CD14-positive monocyte (primary cell): ENCODE measurements at places on chromosomes 13 and 19.

GRCh38 chr13:100610391-100611347 lies 22.1 kb upstream of the GGACT start:
- DNase-seq = peak; percentile 13

DNA sequence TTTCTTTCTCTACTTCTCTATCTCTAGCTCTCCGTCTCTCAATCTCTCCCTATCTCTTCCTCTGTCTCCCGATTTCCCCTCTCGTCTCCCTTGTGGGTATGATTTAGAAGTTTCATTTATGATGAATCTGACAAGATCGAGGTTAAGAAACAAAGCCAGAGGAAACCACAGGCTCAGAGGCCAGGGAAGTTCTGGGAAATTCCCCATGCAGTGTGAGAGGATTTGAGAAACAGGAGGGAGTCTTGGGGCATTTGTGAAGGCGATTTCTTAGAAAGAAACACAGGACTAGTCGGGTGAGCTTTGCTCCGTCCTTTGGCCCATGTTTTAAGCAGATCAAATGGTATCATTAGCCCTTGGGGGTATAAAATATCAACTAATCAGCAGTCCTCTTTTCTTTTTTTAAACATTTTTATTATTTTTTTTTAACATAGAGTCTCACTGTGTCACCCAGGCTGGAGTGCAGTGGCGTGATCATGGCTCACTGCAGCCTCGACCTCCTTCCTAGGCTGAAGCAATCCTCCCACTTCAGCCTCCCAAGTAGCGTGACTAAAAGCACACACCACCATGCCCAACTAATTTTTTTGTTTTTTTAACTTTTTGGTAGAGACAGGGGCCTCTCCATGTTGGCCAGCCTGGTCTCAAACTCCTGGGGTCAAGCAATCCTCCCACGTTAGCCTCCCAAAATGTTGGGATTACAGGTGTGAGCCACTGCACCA lies 25.8 kb downstream of the TNFSF9 start:
- DNase-seq = no peak

DNA sequence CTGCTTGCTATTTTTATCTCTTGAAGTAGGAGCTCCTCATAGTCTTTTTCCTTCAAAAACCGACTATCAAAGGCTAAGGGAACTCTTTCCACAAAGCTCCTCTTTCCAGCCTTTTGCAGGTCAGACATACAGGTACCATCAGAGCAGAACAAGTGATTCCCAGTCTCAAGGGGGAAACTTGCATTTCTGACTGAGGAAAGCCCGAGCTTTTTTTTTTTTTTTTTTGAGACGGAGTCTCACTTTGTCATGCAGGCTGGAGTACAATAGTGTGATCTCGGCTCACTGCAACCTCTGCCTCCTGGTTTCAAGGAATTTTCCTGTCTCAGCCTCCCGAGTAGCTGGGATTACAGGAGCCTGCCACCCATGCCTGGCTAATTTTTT lies 32.0 kb downstream of the RUBCNL start:
- DNase-seq = no peak

GRCh38 chr13:75895168-75895567 lies 259.0 kb downstream of the LMO7 start:
- DNase-seq = no peak

- no peak for DNase-seq
These were observed 724.5 kb downstream of the SLITRK6 start for GRCh38 chr13:85074543-85075313.

- no peak for DNase-seq
These were observed 13.2 kb downstream of the DIAPH3 start for GRCh38 chr13:60150538-60150937.
